Glutamatergic neuron (in vitro differentiated cells): ENCODE measurements at places on chromosomes 7 and 10. TPM values are rescaled to one million over a fixed set of nuclear protein-coding genes. Genes with fewer than 3 reads are reported as not detected.

DNA sequence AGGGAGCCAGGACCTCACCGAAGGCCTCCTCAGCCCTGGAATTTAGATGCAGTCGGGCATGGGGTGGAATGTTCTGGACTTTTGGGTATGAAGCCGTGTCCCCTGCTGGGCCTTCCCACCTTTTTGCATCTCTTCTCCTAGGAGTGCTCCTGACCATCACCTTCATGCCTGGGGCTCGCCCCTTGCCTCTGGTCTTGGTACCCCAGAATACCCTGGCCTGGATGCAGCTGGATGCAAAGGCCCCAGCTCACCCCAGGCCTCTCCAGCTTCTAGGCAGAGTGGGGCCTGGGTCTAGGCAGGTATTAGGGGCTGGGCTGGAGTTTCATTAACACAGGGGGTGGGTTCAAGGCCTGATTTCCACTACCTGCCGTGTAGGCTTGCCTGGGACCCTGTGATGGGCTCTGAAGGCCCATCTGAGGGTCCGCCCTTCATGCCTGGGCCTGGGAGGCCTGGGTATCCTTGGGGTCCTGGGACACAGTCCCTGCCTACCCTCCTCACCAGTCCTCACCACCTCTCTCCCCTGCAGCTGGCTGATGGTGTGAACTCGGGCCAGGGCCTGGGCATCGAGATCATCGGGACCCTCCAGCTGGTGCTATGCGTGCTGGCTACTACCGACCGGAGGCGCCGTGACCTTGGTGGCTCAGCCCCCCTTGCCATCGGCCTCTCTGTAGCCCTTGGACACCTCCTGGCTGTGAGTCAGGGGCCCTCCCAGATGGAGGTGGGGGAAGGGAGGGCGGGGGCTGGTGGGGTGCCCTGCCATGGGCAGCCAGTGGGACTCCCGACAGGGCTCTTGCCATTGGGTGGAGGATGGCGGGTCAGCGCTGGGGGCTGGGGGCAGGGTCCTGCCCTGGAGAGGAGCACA lies 10.1 kb downstream of the AQP1 start:
- peak; percentile 6 for DNase-seq

DNA sequence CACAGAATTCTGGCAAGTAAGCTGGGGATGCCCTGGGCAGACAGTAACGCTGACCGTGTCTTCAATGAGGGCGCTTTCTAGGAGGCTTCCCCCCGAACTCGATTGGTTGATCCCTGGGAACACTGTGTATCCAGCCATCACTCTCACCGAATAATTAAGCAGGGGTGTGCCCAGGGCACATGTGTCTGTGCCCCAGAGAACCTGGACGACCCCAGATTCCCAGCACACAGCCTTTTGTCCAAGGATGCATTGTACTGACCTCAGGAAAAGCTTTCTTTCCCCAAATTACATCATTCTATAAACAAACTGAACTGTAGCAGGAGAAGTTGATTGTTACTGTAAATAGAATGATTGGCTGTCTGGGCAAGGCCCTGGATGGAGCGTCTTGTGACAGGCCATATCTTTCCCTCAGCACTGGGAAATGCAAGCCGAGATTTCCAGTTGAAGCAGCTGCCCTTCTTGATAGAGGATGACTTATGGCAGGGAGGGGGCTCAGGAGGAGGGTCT lies 6.6 kb upstream of the DEPP1 start:
- DNase-seq = no peak

GRCh38 chr7:155463114-155463811 lies 5.3 kb downstream of the EN2 start:
- DNase-seq = no peak

DNA sequence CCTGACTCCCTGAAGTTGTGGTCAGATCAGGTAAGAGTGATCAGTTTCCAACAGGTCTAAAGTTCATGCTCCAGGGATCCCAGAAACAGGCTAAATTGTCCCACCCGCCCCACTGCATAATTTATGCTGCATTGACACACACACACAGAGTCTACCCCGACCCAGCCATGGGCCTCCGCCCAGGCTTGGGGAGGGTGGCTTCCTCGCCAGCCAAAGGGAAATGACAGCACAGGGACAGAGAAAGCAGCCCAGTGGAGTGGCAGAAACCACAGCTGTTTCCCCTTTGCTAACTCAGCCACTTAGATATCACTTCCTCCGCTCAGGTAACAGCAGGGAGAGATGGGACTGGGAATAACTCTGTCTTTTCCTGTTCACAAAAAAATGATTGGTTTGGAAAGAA lies 9.4 kb downstream of the SH3PXD2A start:
- no peak for DNase-seq

- no peak for DNase-seq
These were observed 256.3 kb downstream of the ARL4A start for GRCh38 chr7:12943781-12944180.

DNA sequence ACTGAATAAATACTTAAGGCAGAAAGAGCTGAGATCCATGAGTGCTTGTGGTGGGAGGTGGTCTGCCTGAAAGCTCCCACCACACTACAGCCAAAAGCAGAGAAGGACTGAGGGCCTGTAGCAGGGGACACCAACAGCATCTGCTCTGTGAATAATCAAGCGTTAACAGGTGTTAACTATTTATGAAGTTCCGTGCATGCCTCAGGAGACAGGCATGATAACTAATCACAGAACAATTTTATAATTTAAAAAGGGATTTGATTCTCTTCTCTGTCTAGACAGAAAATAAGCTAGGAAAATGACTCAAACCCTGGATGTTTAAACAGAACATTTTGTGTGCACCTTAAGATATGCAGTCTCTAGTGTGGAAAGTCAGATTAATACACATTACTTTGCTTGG lies 61.5 kb upstream of the GHITM start:
- DNase-seq = no peak

GRCh38 chr7:95598511-95598910 lies 2.2 kb upstream of the PDK4 start:
- no peak for DNase-seq

GRCh38 chr7:9407816-9408215 lies 974.4 kb downstream of the NXPH1 start:
- DNase-seq = no peak

DNA sequence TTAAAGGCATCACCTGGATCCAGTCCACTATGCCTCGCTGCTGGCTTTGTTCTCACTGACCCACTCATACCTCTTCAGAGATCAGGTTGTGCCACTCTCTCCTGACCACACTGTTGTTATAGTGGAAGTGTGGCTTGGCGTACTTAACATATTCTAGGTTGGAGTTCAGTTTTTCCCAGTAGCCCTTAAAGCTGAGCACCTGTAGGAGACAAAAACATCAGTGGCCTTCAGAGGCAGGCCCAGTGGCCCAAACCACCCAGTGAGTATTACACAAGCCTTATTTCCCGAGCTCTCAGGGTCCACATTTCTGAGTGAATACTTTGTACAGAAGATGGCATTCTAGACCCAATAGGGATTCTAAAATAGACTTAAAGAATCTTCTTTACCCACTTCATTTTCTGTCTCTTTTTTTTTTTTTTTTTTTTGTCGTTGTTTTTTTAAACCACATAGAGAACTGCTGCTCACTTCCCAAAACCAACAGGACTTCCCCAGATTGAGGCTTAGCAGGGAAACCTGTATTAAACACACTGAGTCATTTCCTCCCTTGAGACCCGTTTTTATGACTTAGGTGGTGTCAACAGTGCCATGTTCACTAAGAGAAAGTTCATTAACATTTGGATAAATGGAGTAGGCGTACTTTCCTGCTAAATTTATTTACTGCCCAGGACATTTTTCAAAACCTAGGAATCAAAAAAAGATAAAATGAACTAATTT lies 85.8 kb downstream of the GSAP start:
- DNase-seq = no peak

- no peak for DNase-seq
These were observed 635.6 kb upstream of the SORCS1 start for GRCh38 chr10:107800061-107800460.

DNA sequence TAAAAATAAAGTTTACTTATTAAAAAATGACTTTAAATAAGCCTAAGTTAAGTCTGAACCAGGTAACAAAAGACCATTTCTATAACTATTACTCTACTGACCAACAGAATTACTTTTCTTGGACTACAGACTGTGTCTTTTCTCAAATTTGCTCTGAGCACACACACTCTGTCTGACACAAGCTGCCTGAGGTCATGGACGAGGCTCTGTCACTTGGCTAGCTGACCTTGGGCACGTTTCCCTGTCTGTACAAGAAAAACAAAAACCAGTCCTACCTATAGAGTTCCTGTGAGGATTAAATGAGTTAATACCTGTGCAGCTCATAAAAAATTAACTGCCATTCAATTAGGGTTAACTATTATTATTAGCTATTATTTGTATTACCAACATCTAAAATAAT lies 22.9 kb downstream of the ATE1 start:
- DNase-seq = no peak

- no peak for DNase-seq
These were observed 6.7 kb downstream of the AOAH start for GRCh38 chr7:36717586-36717985.

GRCh38 chr10:1050145-1050544 lies 1.2 kb upstream of the IDI1 start:
- no peak for DNase-seq

- no peak for DNase-seq
These were observed 30.6 kb upstream of the GALNTL5 start for GRCh38 chr7:151925446-151926335.

GRCh38 chr10:84292502-84292901 lies 35.9 kb upstream of the CCSER2 start:
- DNase-seq = no peak

DNA sequence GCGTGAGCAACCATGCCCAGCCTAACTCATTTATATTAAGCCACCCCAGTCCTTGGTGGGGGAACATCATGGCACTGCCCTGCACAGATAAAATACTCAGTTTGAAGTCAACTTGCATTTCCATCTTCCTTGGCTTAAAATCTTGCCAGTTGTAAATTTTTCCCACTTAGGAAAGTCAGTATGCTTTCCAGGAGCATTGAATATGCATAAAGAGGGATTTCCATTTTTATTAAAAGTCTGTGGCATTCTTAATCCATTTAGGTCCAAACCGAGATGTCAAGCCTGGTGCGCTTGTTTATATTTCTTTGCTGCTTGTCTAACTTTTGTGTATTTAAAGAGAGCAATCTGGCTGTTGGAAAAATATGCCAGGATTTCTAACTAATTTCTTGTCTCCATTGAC lies 26.1 kb downstream of the MAP3K8 start:
- DNase-seq = no peak

GRCh38 chr10:109823196-109823595 lies 100.1 kb downstream of the XPNPEP1 start:
- DNase-seq = no peak

DNA sequence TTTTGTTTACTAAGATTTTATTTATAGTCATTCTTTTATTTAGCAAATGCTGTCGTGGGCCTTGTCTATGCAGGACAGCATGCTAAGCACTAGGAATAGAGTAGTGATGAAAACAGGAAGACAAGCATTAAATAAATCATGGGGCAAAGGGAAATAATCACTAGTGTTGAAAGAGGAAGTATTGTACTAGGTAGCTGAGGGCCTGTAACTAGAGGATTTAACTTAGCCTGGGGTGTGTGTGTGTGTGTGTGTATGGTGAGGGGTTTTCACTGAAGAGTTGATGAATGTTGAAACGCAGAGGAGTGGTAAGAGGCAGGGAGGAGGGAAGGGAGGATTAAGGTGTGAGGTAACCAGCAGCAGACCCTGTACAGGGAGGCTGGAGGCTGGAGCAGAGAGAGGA lies 446.4 kb downstream of the SDK1 start:
- DNase-seq = no peak

- DNase-seq = peak; percentile 18
These were observed 14.5 kb downstream of the CAPZA2 start for GRCh38 chr7:116876664-116877442.

DNA sequence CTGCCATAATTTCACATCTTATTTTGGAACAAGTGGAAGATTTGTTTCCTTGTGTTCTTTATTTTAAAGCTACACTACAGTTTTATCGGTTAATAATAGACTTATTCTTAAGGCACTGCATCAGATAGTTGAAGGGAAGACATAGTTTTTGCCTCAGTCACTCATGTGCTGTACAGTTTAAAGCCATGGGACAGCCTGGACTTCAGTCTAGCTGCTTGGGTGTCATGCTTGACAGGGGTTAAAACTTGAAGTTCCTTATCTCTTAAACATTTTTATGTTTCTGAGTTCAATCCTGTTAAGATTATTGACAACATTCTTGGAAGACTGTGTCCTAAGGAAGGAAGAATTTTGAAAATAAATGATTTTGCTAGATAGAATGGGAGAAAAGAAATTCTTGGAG lies 49.7 kb downstream of the PPP1R9A start:
- no peak for DNase-seq

GRCh38 chr10:126059076-126059826 lies 162.9 kb downstream of the FANK1 start:
- no peak for DNase-seq

- DNase-seq = no peak
These were observed 15.1 kb downstream of the ANTXRL start for GRCh38 chr10:46301721-46302479.

- no peak for DNase-seq
These were observed 37.8 kb downstream of the AOAH start for GRCh38 chr7:36686499-36686898.

- DNase-seq = no peak
These were observed 853.6 kb downstream of the LRMDA start for GRCh38 chr10:76285012-76285411.

- DNase-seq = no peak
These were observed 65.9 kb downstream of the PDIA4 start for GRCh38 chr7:148962440-148962822.

- peak; percentile 13 for DNase-seq
These were observed 90.3 kb downstream of the INPP5A start for GRCh38 chr10:132627666-132628531.

The DKK1 gene
- 3.1 TPM for total RNA-seq

The SOSTDC1 gene
- not detected for total RNA-seq

The CALML3 gene
- total RNA-seq = not detected

The RBP4 gene
- not detected for total RNA-seq

The DENND2A gene
- total RNA-seq = 64.7 TPM

The POM121L12 gene
- total RNA-seq = not detected

The PTPRZ1 gene
- total RNA-seq = 11.4 TPM

The ZNF789 gene
- total RNA-seq = 19.5 TPM

The ZNF425 gene
- 6.5 TPM for total RNA-seq

The CTTNBP2 gene
- 22.2 TPM for total RNA-seq

The GRID1 gene
- total RNA-seq = 8.0 TPM

The BICC1 gene
- total RNA-seq = 0.12 TPM

The TES gene
- 53.5 TPM for total RNA-seq

The PRRT4 gene
- not detected for total RNA-seq

The FBXL13 gene
- 1.1 TPM for total RNA-seq

The SPRN gene
- total RNA-seq = 2.0 TPM

The LIPF gene
- total RNA-seq = not detected
